ENCODE measurements at places on chromosomes 2 and 18.

GRCh38 chr18:65754121-65754520 is 3.3 kb downstream of the CDH7 start:
- DNase-seq = no peak

DNA sequence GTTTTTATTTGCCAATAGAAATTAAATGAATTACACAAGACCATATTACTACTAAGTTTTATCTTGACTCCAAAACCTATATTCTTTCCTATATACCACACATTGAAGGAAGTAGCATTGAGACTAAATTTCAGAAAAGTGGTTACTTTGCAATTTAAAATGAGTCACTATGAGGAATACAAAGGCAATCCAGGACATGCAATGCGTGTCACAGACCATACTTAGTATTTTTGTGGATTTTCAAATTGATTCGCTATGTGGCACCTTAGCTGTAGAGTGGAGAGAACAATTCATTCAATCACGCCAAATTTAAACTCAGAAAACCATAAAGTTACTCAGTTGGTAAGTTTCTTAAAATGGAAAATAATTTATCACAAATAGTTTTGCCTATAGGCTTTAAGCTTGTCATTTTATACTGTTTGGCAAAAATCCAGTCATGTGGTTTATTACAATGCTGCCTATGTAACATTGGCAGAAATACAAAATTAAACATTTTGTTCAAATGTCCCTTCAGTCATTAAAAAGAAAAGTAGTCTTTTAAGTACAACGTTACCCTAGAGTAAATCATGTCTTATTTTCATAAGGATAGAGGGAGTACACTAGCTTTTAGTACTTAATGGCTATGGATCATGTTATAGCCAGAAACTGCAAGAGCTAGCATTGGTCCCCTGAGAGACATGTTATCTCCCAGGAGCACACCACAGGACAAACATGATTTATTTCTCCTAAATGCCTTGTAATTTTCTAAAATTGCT is 222.8 kb upstream of the CDH7 start:
- DNase-seq = peak; percentile 1

DNA sequence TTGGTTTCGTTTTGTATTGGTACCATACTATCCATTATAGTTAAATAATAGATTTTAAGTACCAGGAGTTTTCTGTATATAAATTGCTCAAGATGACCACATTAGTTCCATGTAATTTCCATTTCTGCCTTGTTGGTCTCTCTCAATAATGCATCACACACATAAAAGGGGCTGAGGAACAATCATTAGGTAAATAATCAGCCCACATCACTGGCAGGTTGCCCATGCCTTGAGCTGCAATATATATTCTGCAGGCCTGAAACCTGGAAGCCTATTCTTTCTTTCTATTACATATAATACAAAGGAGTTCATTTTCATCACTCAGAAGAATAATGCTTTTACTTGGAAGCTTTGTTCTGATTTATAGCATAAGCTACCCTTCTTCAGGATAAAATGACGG is 616.1 kb upstream of the PKDCC start:
- DNase-seq = no peak

GRCh38 chr2:74536166-74536950 is 6.6 kb downstream of the HTRA2 start:
- no peak for DNase-seq

GRCh38 chr2:112095681-112096080 is 40.6 kb downstream of the TMEM87B start:
- peak; percentile 15 for DNase-seq

- peak; percentile 29 for DNase-seq
Observed at GRCh38 chr2:75500633-75501032, 60.1 kb downstream of the EVA1A start.

DNA sequence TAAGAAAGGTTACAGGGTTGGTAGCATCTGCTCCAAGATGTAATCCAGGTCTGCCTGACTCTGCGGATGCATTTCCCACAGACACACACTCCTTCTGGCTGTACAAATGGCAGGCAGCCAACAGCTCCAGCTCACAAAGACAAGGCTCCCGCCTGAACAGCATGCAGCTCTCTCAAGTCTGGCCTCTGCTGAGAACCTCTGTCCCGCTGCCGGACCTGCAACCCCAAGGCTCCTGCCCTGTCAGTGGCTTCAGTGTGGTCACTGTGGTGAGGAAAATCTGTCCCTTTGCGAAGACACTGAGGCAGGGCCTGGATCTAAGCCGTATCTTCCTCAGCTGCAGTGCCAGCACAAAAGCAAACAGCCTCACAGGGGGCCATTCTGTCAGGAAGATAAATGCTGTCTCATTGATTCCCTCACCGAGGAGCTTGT is 469.3 kb upstream of the MEX3C start:
- DNase-seq = no peak

DNA sequence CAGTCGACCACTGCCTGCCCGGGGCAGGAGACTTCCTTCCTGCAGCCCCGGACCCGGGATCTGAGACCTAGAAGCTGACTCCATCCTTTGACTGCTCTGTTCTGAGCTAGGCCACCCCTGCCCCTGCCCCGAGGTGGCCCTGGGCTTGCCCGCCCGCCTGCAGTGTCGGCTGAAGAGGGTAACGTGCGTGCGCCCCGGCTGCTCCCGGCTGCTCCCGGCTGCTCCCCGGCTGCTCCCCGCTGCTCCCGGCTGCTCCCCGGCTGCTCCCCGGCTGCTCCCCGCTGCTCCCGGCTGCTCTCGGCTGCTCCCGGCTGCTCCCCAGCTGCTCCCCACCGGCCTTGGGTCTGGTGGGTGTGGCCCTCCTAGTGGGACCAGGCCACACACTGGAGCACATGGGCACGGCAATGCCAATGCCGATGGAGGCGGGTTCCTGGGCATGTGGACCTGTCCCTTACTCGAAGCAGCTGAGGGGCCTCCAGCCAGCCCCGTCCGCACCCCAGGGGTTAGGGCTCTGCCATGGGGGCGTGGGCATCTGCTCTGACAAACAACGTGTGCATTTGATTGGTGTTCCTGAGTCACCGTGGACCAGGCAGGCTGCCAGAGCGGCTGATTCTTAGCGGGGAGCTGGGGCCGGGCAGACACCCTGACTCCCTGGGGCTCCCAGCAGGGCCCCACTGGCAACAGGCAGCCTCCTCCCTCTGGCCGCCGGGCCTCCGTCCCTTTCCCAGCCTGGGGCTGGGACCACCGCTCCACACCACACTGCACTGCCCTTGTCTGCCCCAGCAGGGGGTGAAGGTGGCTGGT is 2.0 kb upstream of the GAL3ST2 start:
- peak; percentile 90 for DNase-seq

DNA sequence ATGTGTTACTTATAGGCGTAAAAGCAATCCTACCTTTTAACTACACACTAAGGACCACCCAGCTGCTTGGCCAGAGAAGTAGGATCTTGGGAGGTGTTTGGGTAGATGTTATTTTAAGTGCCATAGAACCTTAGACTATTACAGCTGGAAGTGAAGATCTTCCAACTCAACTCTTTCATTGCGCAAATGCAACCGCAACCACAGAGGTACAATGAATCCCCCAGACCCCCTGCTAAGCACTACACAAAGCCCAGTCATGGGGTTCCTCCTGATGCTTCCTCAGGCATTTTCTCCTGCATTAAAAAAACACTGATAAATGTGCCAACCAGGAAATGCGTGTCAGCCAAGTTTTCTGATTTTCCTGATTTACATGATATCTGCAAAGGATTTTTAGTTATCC is 246.0 kb downstream of the LRRTM1 start:
- DNase-seq = no peak

DNA sequence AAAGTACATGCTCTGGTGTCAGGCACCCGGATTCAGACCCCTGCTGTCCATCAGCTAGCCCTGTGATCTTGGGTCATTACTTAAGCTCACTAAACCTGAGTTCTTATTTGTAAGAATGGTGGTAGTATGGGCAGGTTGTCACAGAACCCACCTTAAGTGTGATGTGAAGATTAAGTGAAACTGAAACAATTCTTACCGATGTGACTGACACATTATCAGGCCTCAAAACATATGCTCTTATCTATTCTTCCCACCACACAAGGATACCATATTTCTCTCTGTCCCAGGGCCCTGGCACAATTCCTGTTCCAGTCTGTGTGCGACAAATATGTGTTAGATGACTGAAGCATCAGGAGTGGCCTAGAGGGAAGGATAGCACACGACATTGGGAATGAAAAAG is 11.0 kb upstream of the CDC42EP3 start:
- no peak for DNase-seq

DNA sequence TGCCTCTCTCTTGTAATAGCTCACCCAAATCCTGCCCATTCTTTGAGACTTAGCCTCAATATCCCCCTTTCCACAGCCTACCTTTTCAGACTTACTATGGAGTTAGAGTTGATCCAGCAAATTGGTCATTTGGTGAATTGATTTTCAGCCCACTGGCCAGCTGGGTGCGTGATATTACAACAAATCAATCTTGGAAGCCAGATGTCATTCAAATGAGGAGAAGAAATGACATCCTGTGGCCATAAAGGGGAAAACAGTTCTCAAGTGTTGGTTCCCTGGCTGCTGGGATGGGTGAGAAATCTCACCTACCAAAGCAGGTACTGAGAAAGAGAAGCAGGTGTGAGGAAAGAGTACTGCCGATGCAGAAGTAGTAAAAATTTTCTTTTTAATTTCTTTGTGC is 36.7 kb upstream of the FOXI3 start:
- DNase-seq = no peak

DNA sequence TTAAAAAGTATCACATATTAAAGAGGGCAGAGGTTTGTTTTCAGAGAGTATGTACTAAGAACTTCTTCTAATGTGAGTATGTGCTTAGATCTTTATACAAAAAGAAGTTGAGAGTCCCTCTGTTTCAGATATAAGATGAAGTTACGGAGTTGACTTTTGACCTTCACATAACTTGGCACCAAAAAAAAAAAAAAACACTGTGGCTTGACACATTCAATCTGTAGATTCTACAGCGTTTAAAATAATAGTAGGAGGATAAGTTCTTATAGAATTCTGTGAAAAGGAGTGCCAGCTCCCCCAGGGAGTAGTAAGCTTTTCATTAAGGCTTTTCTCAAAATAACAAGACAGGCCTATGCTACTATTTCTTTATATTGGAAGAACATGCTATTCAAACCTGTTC is 105.4 kb upstream of the LRP1B start:
- no peak for DNase-seq

DNA sequence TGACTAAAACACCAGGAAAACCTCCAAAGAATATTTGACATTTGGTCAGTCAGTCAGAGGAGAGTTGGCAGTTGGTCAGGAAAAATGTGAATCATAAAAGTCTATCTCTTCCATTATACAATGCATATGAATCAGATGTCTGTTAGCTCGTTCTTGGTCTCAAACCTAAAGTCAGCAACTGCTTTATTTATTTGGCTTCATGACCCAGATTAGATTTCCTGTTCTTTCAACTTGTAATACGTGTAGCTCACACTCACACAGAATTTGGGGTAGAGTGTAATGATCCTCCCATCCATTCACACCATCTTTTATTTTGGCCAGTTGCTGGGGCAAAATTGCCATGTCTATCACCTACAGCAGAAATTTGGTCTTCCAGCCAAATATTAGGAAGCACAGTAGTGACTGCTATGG is 81.9 kb upstream of the COL5A2 start:
- peak; percentile 19 for DNase-seq

GRCh38 chr2:37148325-37148724 is 8.5 kb downstream of the EIF2AK2 start:
- no peak for DNase-seq

DNA sequence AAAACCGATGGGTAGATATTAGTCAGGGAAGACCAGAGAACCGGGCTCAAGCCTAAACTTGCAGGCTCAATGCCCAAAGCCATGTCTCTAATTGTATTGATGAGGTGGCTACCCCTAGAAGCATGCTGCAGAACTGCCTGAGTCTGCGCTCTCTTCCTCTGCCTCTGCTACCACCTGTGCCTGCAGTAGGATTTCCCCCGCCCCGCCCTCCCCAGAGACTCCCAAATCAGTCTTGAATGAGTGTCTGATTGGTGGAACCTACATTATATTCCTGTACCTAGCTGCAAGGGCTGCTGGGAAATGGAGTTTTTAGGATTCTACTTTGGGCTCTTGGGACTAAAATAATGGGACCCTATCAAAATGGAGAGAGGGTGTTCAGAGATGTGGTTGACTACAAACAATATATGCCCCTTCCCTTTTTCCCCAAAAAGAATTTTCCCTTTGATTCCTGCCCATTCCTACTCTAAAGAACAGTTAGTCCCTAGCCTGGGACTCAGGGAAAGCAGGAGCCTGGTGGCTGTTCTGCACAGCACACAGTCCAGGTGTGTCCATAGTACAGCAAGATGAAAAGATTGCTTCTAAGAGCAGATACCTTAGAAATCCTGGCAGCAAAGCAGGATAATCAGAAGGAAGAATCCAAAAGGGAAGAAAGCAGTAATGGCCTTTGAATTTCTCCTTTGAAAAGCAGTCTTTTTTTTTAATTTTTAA is 12.5 kb downstream of the GRP start:
- no peak for DNase-seq

DNA sequence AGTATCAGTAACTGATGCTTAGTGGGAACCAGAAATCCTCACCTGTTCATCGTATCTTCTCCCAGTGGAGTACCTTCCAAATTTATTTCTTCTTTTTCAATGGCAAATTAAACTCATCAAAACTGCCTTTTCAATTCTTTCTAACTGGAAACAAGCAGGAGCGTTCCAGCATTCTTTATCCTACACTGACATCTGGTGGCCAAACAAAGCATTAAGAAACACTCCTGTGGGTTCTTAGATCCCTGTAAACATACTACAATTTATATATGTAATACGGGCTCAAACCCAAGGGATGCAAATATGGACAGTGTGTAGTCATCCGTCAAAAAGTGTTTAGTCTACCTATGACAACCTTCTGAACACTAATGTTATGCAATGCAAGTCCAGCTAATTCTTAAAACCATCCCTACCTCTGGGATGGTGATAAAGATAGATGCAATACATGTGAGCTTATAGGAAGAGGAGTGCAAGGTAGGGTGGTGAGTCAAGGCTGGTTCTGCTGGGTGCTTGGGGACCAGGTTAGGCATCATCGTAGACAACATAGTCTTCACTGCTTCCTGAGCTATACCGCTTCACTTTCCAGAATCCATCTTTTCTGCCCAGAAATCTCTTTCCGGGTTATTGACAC is 375.0 kb downstream of the CTNNA2 start:
- peak; percentile 47 for DNase-seq

GRCh38 chr2:2280483-2280882 is 50.6 kb downstream of the MYT1L start:
- DNase-seq = no peak

GRCh38 chr2:165192729-165193128 is 11.1 kb downstream of the SCN3A start:
- DNase-seq = no peak

- peak; percentile 36 for DNase-seq
Observed at GRCh38 chr18:57497372-57498294, 62.5 kb downstream of the ONECUT2 start.

DNA sequence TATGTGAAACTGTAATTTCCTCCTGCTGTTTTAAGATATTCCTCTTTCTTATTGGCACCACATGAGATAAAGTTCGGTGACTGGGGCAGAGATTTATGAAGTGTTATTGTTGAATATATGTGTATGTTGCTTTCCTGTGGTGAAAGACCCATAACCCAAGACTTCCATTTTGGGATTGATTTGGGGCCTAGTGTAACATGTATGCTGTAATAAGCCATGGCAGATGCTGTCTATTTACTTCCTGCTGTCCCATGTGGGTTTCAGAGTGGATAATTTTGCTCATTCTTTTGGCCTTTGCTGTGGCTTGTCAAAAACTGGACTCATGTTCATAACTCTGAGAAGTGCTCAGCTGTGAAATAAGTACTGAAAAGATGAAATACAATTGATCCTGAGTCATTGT is 10.8 kb upstream of the MYO1B start:
- DNase-seq = no peak
